ENCODE measurements at places on chromosomes 3 and 15. TPM values are rescaled to one million over a fixed set of nuclear protein-coding genes. Genes with fewer than 3 reads are reported as not detected.
A peak's percentile ranks its signal among the peaks of the same experiment; 100 is the strongest.

TTLL13 gene
- total RNA-seq = not detected

TICRR gene
- total RNA-seq = 19.6 TPM

- H3K4me3 ChIP-seq = no peak overlapping the region
- DNase-seq = peak; percentile 24
- H3K27ac ChIP-seq = no peak overlapping the region
- H3K4me1 ChIP-seq = peaks cover 14% of the 10 kb centered on the region
These were observed 454.7 kb upstream of the ADAMTS9 start for GRCh38 chr3:65142456-65142855.

DNA sequence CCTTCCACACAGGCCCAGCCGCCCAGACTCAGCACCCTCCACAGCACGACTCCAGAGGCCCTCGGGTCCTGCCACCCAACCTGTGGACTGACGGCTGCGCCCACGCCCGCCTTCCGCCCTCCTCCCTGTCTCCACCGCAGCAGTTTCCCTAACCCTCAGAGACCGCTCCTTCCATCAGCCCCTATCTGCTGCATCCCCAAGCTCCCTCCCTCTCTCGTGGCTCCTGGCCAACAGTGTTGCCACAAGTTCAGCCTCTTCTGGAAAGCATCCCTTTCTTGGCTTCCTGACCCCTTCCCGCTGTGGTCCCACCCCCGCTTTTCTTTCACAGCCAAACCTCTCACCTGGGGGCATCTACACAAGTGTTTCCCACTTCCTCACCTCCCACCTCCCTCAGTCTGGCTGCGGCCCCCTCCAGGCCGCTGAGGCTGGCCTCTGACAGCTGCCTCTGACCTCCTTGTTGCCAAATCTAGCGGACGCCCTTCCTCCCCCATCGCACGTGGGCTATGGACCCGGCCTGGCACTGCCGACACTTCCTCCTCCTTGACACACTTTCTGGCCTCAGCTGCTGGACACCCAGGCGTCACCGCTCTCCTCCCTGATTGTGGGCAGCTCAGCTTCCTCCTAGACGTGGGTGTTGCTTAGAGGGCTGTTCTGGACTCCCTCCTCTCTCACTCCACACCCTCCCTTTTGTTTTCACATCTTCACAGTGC lies 168.8 kb upstream of the TLE3 start:
- peaks cover 39% of the 10 kb centered on the region for H3K4me1 ChIP-seq
- no peak overlapping the region for H3K27ac ChIP-seq
- DNase-seq = no peak

DNA sequence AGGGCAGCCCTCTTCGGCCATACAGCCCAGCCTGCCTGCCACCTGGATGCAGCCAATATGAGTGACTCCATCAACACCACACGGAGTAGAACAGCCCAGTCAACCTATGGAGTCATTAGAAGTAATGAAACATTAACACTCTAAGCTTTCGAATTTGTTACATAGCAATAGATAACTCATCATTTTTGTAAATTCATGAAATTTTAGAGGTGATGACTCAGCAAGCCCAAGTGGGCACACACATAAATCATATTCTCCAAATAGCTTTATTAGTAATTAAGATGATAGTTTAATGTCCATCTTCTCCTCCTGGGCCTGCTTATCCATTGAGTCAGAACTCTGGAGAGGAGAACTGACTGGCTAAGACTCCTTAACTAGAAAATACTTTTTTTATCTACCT lies 335.0 kb upstream of the KCNH8 start:
- no peaks in the 10 kb centered on the region for H3K36me3 ChIP-seq
- H3K27ac ChIP-seq = no peak overlapping the region
- no peak for DNase-seq
- no peak overlapping the region for H3K4me3 ChIP-seq

DNA sequence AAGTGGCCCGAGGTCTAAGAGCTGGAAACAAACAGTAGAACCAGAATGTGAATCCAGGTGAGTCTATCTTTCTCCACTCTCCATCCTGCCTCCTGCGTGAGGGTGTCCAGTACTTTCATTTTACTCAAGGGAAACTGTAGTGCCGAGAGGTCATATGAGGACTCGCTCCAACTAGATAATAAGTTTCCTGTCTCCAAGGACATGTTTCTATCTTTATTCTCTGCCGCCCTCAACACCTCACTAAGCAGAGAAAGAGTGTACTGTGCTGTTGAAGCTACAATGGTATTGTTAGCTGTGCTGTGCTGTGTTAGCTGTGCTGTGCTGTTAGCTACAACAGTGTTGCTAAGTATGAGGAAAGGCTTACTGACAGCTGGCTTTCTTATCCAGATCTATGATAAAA lies 137.9 kb upstream of the COL8A1 start:
- no peak overlapping the region for H3K27ac ChIP-seq
- no peak for DNase-seq
- no peak overlapping the region for H3K4me3 ChIP-seq
- H3K4me1 ChIP-seq = no peaks in the 10 kb centered on the region
- H3K27me3 ChIP-seq = no peaks in the 10 kb centered on the region

DNA sequence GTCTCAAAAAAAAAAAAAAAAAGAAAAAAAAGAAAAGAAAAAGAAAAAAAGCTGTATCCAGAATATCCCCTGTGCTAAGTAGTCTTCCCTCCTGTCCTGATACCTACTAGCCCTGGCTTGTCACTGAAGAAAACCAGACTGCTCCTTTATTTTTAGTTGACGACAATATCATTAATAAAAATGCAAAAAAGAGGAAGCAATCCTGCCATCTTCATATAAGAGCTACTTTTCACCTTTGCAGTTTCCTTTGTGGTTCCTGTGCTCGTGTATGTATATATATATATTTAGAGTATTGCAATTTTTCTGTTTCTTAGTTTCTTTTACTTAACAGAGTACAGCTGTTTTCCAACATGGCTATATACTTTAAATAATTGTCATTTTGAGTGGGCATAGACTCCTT lies 13.6 kb downstream of the C3orf20 start:
- no peak overlapping the region for H3K4me3 ChIP-seq
- no peak overlapping the region for H3K27ac ChIP-seq
- no peaks in the 10 kb centered on the region for H3K4me1 ChIP-seq
- no peak for DNase-seq
- H3K27me3 ChIP-seq = peaks cover 19% of the 10 kb centered on the region
- H3K36me3 ChIP-seq = no peaks in the 10 kb centered on the region

DNA sequence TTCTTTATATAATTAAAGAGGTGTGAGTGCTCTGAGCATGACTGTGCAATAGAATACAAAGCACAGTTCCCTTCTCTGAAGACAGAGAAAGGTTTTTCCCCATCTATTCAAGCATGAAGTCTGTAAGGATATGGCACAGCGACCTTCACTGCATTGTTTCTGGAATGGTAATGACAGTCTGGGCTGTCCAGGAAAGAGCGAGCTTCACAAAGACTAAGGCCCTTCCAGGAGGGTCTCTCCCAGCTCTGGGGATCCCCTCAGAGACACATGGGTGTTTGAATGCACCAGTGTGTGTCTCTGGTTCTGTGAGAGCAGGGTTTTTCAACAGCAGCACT lies 179.9 kb upstream of the NR2E3 start:
- H3K4me1 ChIP-seq = peaks cover 11% of the 10 kb centered on the region
- peaks cover 14% of the 10 kb centered on the region for H3K27me3 ChIP-seq
- H3K36me3 ChIP-seq = no peaks in the 10 kb centered on the region
- DNase-seq = no peak
- no peak overlapping the region for H3K4me3 ChIP-seq

DNA sequence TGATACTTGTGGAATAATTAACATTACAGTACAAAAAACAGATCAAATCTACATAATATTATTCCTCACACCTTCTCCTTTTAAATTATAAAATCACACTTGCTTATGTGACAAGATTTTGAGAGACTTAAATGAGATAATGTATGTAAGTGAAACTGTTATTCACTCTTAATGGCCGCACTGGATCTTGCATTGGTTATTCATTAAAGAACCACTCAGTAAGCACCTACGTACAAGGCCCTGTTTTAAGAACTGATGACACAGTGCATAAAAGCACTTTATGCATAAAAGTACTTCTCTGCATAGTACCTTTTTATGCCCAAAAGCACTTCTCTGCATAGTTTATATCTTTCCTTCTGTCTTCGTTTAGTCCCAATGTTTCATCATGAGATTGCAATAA lies 172.1 kb downstream of the GOLGA6L6 start:
- no peak for DNase-seq
- no peak overlapping the region for H3K4me3 ChIP-seq
- no peaks in the 10 kb centered on the region for H3K4me1 ChIP-seq
- no peaks in the 10 kb centered on the region for H3K27me3 ChIP-seq
- H3K27ac ChIP-seq = no peak overlapping the region

DNA sequence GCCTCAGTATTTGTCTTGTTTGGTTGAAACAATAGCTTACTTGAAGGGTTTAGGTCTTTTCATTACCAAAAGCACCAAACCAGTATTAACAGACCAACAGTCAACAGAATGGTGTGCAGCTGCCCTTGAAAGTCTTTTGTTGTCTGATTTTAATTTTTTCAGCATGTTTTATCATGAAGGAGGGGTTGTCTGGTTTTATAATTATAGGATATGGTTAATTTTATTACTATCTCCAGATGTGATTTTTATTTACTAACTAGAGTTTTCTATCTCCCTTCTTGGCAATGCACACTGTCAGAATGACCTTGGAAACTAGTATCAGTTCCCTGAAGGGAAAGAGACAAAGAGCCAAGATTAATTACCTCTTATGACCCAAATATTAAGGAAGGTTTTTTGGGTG lies 9.2 kb upstream of the CD200R1L start:
- H3K27ac ChIP-seq = no peak overlapping the region
- H3K27me3 ChIP-seq = no peaks in the 10 kb centered on the region
- no peak overlapping the region for H3K4me3 ChIP-seq
- H3K4me1 ChIP-seq = no peaks in the 10 kb centered on the region

DNA sequence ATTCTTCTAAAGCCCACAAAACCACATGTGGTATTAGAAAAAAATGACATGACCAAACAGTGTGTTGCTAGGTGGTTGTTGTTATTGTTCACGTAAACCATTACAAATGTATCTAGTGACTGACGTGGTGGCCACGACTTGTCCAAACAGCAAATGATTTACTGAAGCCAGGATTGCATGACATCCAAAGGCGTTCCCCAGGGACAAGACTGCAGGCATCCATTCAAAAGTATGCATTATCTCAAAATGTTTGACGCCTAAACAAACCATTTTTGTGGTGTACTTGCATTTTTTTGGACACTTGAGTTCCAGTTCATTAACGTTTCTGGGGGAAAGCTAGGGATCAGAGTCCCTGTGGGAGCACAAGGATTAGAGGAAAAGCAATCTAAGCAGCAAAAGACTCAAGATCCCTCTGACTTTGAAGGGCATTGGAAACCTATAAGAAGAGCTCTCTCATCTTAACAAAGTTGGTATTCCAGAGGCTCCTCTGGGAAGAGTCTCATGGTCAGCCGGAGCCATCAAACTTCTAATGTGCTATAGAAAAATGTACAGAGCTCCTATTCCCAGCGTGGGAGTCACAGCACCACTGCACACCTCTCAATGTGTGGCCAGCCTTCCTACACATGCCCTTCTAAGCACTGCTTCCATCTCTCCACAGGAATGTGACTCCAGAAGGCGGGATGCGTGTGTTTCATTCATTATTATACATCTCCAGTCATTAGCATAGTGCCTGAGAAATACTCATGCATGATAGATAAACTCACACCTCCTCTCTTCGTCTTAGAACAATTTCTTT lies 62.9 kb downstream of the FBN1 start:
- H3K4me1 ChIP-seq = peaks cover 1% of the 10 kb centered on the region
- no peak overlapping the region for H3K4me3 ChIP-seq
- H3K27me3 ChIP-seq = no peaks in the 10 kb centered on the region

GRCh38 chr15:90497376-90497775 lies 32.3 kb upstream of the CRTC3 start:
- H3K27me3 ChIP-seq = no peaks in the 10 kb centered on the region
- no peak overlapping the region for H3K27ac ChIP-seq
- no peaks in the 10 kb centered on the region for H3K36me3 ChIP-seq
- DNase-seq = no peak

- H3K36me3 ChIP-seq = no peaks in the 10 kb centered on the region
- DNase-seq = no peak
- no peak overlapping the region for H3K27ac ChIP-seq
- H3K4me1 ChIP-seq = no peaks in the 10 kb centered on the region
- no peaks in the 10 kb centered on the region for H3K27me3 ChIP-seq
These were observed 25.1 kb downstream of the LRRFIP2 start for GRCh38 chr3:37149257-37149656.

DNA sequence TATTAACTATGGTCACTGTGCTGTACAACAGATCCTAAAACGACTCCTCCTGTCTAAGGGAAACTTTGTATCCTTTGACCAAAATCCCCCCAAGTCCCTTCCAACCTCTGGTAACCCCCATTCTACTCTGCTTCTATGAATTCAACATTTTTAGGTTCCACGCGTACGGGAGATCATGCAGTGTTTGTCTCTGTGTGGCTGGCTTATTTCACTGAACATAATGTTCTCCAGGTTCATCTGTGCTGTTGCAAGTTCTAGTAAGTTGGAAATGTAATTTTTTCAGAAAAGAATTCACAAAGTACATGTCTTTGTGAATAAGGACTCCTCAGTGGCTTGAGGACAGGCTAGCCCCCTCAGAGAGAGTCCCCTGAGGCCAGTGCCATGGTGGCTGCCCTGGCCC lies 66.1 kb downstream of the ATP10A start:
- H3K27ac ChIP-seq = no peak overlapping the region
- H3K36me3 ChIP-seq = no peaks in the 10 kb centered on the region
- H3K4me1 ChIP-seq = peaks cover 8% of the 10 kb centered on the region
- DNase-seq = no peak

DNA sequence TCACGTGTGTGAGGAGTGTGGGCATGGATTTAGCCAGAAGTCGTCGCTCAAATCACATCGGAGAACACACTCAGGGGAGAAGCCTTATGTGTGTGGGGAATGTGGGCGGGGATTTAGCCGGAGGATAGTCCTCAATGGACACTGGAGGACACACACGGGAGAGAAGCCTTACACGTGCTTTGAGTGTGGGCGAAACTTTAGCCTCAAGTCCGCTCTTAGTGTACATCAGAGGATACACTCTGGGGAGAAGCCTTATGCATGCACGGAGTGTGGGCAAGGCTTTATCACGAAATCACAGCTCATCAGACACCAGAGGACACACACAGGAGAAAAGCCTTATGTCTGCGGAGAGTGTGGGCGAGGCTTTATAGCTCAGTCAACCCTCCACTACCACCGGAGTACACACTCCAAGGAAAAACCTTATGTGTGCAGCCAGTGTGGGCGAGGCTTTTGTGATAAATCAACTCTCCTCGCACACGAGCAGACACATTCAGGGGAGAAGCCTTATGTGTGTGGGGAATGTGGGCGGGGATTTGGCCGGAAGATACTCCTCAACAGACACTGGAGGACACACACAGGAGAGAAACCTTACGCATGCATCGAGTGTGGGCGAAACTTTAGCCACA lies 28.1 kb downstream of the ZNF589 start:
- H3K36me3 ChIP-seq = no peaks in the 10 kb centered on the region
- H3K27me3 ChIP-seq = no peaks in the 10 kb centered on the region
- H3K4me3 ChIP-seq = no peak overlapping the region
- H3K27ac ChIP-seq = no peak overlapping the region
- DNase-seq = no peak
- H3K4me1 ChIP-seq = no peaks in the 10 kb centered on the region

DNA sequence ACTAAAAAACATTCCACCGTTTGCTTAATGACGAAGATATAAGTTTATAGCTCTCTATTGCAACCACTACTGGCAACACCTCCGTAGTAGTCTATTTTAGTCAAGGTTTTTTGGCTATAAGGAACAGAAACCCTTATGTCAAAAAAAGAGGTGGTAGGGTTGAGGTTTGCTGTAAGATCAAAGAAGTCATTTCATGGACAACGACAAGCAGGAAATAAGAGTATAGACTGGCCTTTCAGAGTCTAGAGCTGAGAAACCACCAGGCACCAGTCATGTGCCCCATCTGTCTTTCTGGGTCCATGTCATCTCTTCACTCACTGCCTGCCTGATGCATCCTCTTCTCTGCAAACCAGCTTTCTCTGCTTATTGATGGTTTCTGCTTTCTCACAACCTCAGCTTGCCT lies 42.7 kb downstream of the THBS1 start:
- no peak for DNase-seq
- H3K4me1 ChIP-seq = no peaks in the 10 kb centered on the region
- H3K27ac ChIP-seq = no peak overlapping the region
- H3K27me3 ChIP-seq = no peaks in the 10 kb centered on the region
